ENCODE measurements at places on chromosomes 6 and 20.
A peak's percentile ranks its signal among the peaks of the same experiment; 100 is the strongest.

GRCh38 chr6:79713701-79714322 is 82.7 kb downstream of the SH3BGRL2 start:
- peak; percentile 75 for DNase-seq

- DNase-seq = peak; percentile 18
Observed at GRCh38 chr6:79127660-79128059, 49.6 kb upstream of the PHIP start.

- no peak for DNase-seq
Observed at GRCh38 chr6:79240509-79240908, 6.0 kb upstream of the HMGN3 start.

GRCh38 chr6:131731224-131731623 is 20.4 kb upstream of the CTAGE9 start:
- DNase-seq = no peak

GRCh38 chr6:158797331-158798310 is 21.5 kb downstream of the EZR start:
- no peak for DNase-seq

GRCh38 chr20:23995905-23996666 is 7.5 kb upstream of the GGTLC1 start:
- peak; percentile 43 for DNase-seq

- peak; percentile 47 for DNase-seq
Observed at GRCh38 chr6:159754959-159755914, 6.6 kb upstream of the ACAT2 start.

- DNase-seq = peak; percentile 36
Observed at GRCh38 chr6:105733556-105734162, 330.8 kb upstream of the PREP start.

DNA sequence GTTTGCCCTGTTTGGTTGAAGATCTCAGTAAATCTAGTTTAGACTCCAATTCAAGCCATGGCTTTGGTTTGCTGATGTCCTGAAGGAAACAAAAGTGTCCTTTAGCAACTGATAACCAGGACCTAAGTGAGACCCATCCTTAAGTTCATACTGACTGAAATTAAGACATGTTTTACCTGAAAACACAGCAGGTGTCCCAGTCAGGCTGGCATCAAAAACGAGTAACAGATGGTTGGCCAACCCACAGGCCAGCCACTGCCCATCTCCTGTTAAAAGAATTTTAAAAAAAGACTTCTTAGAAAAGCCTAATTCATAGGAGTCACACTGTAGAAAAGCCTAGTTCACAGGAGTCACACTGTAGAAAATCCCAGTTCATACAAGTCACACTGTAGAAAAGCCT is 58.3 kb downstream of the WDR27 start:
- DNase-seq = peak; percentile 60

DNA sequence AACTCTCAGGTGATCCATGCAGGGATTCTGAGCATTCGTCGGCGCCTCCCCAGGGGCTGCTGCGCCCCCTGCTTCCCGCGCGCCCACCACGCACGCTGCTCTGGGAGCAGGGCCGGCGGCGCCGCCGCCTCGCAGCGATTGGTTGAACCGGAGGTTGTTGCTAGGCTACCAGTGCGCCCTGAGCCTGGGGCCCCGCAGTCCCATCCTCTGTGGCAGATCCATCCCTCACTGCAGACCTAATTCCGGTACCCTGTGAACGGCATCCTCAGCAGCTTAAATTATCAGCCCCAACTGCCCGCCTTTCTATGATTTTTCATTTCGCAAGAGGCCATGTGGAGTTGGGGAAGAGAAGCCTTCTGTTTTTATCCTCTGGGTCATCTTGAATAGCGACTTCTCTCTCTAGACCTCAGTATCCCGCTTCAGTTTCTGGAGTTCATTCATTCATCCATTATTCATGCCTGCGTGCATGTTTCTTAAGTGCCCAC is 15.4 kb downstream of the PNPLA1 start:
- DNase-seq = peak; percentile 40

DNA sequence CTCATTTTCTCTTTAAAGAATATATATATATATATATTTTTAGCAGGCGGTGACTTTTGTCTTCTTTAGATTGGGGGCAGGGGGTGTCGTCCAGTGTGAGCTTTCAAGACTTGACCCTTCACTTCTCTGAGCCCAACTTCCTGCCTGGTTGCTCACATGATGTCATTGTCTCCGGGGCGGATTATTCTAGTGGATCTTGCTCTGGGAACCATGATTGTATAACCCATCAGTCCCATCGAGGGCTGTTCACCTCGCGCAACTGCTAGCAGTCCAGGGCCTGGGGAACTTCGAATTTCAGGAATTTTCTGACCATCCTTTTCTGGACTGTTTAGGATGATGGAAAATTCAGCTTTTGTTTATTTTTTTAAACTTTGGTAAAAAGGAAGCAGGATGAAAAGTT is 1.0 kb downstream of the IGF2R start:
- DNase-seq = peak; percentile 71

GRCh38 chr20:11726026-11726425 is 191.7 kb upstream of the BTBD3 start:
- no peak for DNase-seq

DNA sequence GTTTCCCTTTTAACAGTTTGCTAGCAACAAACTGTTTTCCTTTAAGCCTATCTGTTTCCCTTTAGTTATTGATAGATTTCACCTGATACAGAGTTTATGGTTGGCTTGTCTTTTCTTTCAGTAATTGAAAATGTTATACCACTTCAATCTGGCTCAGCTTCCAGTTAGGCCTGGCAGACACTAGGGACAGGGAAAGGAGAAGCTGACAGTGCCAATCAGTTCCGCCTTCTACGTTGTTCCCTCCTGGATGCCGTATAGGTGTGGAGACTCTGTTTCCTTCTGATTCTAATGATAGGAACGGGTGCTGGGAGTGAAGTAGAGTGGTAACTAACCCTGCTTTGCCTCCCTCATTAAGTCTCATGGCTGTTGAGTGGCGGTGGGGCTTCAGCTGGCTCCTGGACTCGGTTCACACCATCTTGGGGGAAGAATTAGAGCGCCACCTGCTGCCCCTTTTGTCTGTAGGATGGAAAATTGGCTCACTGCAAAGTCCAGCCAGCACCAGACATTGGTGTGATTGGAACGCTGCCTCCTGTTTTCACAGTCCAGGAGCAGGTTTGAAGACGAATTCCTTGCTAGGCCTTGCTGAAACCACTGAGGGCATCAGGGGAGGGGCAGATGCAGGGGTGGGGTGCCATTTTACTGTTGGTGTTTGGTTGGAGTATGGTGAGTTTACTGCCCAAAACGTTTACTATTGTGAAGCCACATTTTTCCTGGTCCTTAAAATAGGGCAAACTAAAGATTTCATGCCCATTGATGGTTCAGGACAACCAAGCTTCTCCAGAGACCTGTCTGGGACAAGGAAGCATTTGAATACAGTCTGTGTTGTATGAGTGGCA is 1729.5 kb downstream of the GRIK2 start:
- DNase-seq = peak; percentile 73

DNA sequence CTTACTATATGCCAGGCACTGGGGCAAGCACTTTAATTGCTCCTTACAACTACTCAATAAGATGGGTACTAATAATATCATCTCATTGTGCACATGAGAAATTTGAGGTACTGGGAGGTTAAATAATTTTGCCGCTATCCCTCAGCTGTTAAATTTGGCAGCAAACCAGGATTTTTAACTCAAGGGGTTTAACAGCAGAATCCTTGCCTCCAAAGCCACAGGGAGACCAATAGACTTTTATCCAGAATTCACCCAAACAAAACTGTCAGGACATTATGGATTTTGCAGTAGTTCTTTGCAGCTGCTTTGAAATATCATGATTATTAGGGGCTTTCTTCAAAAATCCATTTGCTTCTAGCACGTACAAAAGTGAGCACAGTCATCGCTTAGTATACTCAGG is 136.2 kb downstream of the RPS12 start:
- DNase-seq = no peak

DNA sequence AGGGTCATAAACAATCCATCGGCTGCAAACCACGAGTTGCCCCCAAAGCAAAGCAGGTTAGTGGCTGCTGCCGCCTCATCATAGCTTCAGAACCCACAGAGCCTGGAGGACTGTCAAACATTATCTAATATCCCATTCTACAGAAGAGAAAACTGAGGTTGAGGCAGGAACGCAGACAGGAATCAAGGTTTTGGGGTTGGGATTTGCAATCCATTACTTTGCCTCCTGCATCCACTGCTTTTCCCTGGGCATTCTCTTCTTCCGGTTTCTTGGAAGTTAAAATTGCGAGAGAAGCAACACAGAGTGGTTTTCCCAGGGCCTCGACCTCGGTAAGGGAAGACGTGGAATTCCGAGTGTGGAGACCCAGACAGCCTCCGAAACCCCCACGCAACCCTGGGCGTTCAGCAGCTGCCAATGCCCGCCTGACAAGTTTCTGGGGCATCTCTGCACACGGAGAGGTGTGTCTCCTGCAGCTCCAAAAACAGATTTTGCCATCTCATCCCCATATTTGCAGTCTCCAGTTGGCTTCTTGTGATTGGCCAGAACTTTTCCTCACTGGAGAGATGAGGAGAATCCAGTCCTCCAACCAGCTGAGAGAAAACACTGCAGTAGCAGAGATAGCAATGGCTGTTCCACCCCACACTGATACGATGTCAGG is 45.5 kb upstream of the SNAP25 start:
- DNase-seq = peak; percentile 72

GRCh38 chr6:6518631-6519427 is 69.7 kb upstream of the LY86 start:
- no peak for DNase-seq

DNA sequence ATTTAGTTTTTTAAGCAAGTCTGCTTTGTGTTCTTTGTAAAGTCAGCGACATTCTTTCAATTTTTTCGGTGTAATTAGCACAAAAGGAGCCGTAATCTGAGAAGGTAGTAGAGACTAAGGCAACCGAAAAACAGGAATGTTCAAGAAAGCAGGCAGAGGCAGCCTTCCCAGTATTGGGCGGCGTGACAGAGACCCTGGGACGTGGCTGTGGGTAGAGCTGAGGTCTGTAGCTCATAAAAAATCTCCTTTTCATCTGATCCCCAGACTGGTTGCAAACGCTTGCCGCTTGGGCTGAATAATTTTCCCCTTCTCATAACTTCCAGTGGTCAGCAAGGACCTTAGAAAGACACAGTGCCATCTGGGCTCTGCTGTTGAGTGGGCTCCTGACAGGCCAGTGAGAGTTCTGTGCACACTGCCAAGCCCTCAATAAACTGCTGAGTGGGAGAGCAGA is 30.8 kb downstream of the GNAS start:
- peak; percentile 50 for DNase-seq

DNA sequence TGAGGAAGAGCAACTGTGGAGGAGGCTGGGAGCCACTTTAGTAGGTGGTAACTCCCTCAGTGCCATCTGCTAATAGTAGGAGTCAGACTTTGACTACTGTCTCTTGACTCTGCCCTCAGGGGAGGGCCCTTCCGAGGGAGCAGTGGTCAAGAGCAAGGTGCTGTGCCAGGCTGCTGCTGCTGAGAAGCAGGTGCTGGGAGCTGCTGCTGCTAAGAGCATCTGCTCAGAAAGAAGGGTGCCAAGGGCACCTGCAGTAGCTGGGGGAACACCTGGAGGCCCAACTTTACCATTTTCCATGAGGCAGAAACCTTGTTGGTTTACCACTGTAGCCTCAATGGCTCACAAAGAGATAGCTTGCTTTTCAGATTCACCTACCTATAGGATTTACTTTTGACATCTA is 18.5 kb downstream of the GGTLC1 start:
- no peak for DNase-seq

GRCh38 chr6:27209659-27210269 is 37.7 kb upstream of the PRSS16 start:
- no peak for DNase-seq

- peak; percentile 60 for DNase-seq
Observed at GRCh38 chr6:73519926-73520687, 725 bp downstream of the EEF1A1 start.

- no peak for DNase-seq
Observed at GRCh38 chr6:27130668-27131428, 116.7 kb upstream of the PRSS16 start.

- DNase-seq = no peak
Observed at GRCh38 chr6:108463784-108464183, 96.9 kb upstream of the FOXO3 start.

GRCh38 chr6:13924146-13924948 is 405 bp upstream of the RNF182 start:
- peak; percentile 78 for DNase-seq

- peak; percentile 16 for DNase-seq
Observed at GRCh38 chr6:46876126-46876525, 45.6 kb downstream of the ADGRF5 start.

- DNase-seq = no peak
Observed at GRCh38 chr6:5241252-5241651, 19.5 kb downstream of the LYRM4 start.

DNA sequence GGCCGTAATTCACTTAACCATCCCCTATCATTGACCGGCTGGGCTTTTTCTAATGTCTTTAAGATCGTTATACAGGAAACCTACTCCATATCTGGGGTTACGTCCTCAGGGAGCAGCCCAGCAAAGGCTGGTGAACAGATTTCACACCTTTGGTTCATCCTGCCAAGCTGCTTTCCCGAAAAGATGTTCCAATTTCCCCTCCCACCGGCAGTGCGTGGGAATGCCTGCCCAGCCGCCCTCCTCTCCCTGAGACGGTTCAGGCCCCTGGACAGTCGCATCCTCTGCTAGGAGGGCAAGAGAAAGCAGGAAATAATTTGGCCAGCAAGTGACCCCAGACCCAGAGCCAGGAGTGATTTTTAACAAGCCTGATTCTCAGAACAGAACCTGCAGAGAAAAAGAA is 16.3 kb downstream of the SIRPA start:
- DNase-seq = peak; percentile 75

- DNase-seq = no peak
Observed at GRCh38 chr6:6515691-6516607, 72.6 kb upstream of the LY86 start.

- DNase-seq = no peak
Observed at GRCh38 chr6:170053966-170054661, 236.8 kb downstream of the DLL1 start.

DNA sequence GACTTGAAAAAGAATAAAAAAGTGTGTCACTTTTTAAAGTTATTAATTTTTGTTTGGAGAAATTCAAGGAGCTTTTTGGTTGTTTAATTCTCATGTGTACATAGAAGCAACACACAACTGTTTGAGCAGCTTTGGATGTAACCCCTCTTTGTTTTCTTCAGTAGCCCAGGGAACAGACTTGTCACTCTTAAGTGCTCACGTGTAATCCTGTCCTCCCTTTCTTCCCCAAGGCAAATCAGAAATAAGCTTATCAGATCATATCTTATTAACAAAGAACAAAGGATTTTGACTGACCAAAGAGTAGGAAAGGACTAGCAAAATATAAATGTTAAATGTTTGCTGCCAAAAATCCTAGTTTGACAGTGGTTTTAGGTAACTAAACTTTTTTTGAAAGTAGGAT is 7.3 kb upstream of the FLRT3 start:
- DNase-seq = no peak

DNA sequence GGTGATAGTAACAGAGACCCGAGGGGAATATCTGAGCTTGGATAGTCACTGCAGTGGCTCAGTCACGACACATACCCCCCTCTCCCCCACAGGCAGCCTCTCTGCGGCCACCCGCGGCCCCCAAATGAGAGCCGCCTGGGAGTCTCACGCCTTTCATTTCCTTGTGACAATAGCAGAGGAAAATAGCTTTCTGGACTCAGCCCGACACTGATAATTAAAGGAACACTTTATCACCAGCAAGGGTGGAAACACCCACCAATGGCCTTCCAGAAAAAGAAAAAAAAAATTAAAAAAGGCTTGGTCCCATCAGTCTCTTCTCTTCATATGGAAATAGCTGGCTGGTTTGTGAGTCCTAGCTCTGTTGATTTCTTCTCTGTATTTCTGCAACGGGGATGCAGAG is 35.1 kb upstream of the KCNG1 start:
- DNase-seq = no peak

GRCh38 chr20:32930701-32931100 is 72.0 kb downstream of the EFCAB8 start:
- DNase-seq = no peak

GRCh38 chr6:115830895-115831294 is 229.8 kb downstream of the FRK start:
- no peak for DNase-seq

All from cerebellar cortex (tissue), 1 donor.